Lung microvascular endothelial cell (primary cell): ENCODE measurements at places on chromosomes 1 and 21. TPM values are rescaled to one million over a fixed set of nuclear protein-coding genes. Genes with fewer than 3 reads are reported as not detected.

The FAM229A gene
- 0.22 and 0.99 TPM in 2 replicates for total RNA-seq

The AVPR1B gene
- not detected in 2 replicates for total RNA-seq

The DDAH1 gene
- 31.8 and 57.9 TPM in 2 replicates for total RNA-seq

The RGL1 gene
- 16.1 and 19.8 TPM in 2 replicates for total RNA-seq

The ENTREP3 gene
- 2.4 and 3.0 TPM in 2 replicates for total RNA-seq

The TRIM45 gene
- 0.60 and 1.5 TPM in 2 replicates for total RNA-seq

The MXRA8 gene
- 0.20 and 0.44 TPM in 2 replicates for total RNA-seq

The HPCA gene
- total RNA-seq, result not detected in 2 replicates

The LCE1F gene
- total RNA-seq, result not detected in 2 replicates

The NEXN gene
- total RNA-seq, result 1.3 and 6.3 TPM in 2 replicates

The DPYD gene
- total RNA-seq, result 12.9 and 15.9 TPM in 2 replicates

The ATP5PF gene
- 39.4 and 40.3 TPM in 2 replicates for total RNA-seq

The CAPN8 gene
- total RNA-seq, result not detected in 2 replicates

The SOD1 gene
- total RNA-seq, result 153 and 169 TPM in 2 replicates

The B3GALT2 gene
- 3.7 and 5.0 TPM in 2 replicates for total RNA-seq

The PER3 gene
- 0.87 and 1.4 TPM in 2 replicates for total RNA-seq

The HAPLN2 gene
- total RNA-seq, result not detected in 2 replicates

The CD101 gene
- under 0.01 and 0.44 TPM in 2 replicates for total RNA-seq
